Ureter (tissue), 1 donor: ENCODE measurements at places on chromosomes 5 and 9. TPM values are rescaled to one million over a fixed set of nuclear protein-coding genes. Genes with fewer than 3 reads are reported as not detected.

The GDA gene
- 6.6 TPM for total RNA-seq

The APBA1 gene
- 21.1 TPM for total RNA-seq

The IFNA17 gene
- not detected for total RNA-seq

The SH3TC2 gene
- total RNA-seq, result 70.0 TPM

The TRPM6 gene
- 2.6 TPM for total RNA-seq

The ANKRD18B gene
- 12.3 TPM for total RNA-seq

The SHB gene
- total RNA-seq, result 33.0 TPM

The NR3C1 gene
- total RNA-seq, result 45.8 TPM

The AQP7 gene
- total RNA-seq, result 8.3 TPM

The EIF4E1B gene
- total RNA-seq, result not detected
